ENCODE measurements at places on chromosomes 6 and 20. TPM values are rescaled to one million over a fixed set of nuclear protein-coding genes. Genes with fewer than 3 reads are reported as not detected.

The ULBP1 gene
- 0.95 TPM for polyA plus RNA-seq

GRCh38 chr6:36209606-36210005 lies 13.1 kb downstream of the BRPF3 start:
- DNase-seq, result no peak

GRCh38 chr6:13808801-13809200 lies 5.6 kb downstream of the MCUR1 start:
- DNase-seq, result no peak

- no peak for DNase-seq
Measured at GRCh38 chr20:19110285-19110684, 102.2 kb upstream of the SLC24A3 start.

DNA sequence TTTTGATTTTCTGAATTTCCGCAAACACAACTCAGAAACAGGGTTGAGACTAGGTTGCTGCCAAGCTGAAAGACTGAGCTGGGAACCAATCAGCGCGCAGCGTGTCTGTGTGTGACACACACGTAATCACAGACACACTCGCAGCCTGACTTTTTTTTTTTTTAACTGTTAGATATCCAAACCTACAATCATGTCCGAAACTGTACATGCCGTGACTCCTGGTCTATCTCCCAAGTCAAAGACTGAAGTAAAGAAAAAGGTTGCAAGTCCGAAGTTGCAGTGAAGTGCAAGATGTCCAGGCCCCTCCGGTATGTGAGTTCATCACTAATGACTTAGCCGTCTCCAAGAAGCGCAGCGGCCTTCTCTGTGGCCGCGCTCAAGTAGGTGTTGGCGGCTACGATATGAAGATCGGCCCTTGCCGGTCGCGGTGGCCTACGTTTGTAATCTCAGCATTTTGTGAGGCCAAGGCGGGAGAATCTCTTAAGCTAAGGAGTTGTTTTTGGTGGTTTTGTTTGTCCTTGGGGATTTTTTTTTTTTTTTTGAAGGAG lies 108.2 kb downstream of the HFE start:
- peak; percentile 87 for DNase-seq

- no peak for DNase-seq
Measured at GRCh38 chr6:41289815-41290214, 3.3 kb upstream of the TREM1 start.

All from left renal pelvis (tissue), 4 donors.